KG1 (cell line): ENCODE measurements at places on chromosomes 16 and 17.

- DNase-seq = no peak
These were observed 21.1 kb downstream of the GJD3 start for GRCh38 chr17:40343219-40344119.

- DNase-seq = no peak
These were observed 1.7 kb downstream of the EMP2 start for GRCh38 chr16:10578474-10579316.

DNA sequence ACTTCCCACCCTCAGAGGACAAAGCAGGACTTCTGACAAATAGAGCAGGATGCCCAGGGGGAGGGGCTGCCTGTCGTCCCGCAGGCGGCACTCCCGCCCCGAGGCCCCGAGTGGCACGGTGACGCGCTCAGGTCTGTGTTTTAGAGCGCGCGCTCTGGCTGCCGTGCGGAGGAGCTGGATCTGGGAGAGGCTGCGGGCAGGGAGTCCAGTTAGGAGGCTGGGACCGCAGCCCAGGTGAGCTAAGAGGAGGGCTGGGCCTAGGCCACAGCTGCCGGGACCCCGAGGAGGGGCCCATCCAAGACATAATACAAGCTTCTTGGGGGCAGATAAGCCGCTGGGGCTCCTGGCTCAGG, 6.4 kb downstream of the DOC2A start:
- DNase-seq = no peak

GRCh38 chr16:17605784-17606183, 135.0 kb upstream of the XYLT1 start:
- DNase-seq = no peak

GRCh38 chr17:65556910-65557348, 4.5 kb downstream of the AXIN2 start:
- no peak for DNase-seq

DNA sequence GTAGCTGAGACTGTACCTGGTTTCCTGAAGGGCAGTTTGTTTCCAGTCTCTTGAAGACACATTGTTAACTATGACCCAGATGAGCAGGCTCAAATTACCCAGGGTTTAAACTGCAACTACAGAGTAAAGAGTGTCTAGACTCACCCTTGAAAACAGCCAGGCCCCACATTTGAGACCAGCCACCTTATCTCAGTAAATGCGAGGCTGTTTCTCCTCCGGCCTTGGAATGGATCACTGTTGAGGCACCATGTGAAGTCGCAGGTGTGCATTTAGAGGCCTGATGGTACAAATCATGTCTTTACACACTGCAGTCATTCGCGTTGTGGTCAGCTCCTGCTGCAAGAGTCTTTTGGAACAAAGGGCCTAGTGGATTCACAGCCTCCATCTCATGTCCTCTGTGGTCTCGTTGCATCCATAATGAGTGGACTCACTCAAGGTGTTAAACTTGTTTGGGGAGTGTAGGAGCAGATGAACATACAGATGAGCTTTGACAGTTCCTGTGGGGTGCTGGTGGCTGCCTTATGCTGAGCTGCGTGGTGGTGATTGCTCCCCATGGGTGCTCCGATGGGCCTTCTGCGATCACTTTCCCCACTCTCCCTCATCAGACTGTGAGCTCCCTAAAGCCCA, 18.5 kb upstream of the N4BP1 start:
- DNase-seq = no peak

DNA sequence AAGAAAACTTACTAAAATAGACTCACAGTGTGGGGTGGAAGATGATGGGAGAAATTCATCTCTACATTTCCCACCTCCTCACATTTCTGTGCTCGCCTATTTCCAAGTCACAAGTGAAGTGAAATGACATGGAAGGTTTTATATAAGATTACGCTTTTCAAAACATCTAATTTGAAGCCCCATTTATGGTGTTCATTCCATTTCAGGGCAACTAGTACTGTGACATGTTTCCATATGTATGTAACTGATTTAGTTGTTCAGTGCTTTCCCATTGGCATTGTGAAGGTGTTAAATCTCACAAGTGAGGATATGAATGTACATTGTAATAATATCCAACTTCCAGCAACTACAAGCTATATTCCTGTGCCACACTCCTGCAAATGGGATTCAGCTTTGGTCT, 1174.8 kb downstream of the CDH11 start:
- no peak for DNase-seq

DNA sequence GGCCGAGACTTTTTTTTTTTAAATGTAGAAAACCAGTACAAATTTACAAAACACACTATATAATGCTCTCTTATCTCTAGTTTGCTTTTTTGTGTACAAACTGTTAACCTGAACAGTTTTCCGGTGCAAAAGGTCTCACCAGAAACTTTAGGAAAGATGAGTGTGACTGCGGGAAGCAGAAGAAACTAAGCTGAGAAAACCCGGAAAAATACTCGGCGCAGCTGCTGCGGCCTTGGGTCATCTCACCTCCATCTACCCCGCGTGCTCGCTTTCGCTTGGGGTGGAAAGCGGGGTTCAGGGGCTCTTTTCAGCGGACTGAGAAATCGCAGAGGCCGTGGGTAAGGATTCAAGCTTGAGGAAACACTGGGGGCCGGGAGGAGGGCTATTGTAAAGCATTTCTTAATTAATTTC, 1.8 kb downstream of the SALL1 start:
- no peak for DNase-seq

- DNase-seq = no peak
These were observed 508 bp downstream of the FLCN start for GRCh38 chr17:17236295-17237025.

DNA sequence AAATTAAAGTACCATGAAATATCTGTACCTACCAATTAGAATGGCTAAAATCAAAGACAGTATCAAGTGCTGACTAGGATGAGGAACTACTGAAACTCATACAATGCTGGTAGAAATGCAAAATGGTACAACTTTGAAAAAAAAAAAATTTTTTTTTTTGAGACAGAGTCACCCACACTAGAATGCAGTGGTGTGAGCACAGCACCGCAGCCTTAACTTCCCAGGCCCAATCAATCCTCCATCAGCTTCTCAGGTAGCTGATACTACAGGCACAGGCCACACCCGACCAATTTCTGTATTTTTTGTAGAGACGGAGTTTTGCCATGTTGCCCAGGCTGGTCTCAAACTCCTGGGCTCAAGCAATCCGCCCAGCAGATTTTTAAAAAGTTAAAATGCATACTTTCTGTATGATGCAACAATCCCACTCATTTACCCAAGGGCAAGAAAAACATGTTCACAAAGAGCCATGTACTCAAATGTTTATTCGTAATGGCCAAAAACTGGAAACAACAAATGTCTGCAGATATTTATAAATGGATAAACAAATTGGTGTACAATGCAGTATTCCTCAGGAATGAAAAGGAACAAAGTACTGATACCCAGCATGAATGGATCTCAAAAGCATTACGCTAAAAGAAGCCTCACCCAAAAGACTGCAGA, 8.7 kb downstream of the SMURF2 start:
- DNase-seq = no peak
